ENCODE measurements at places on chromosomes 4 and X.

DNA sequence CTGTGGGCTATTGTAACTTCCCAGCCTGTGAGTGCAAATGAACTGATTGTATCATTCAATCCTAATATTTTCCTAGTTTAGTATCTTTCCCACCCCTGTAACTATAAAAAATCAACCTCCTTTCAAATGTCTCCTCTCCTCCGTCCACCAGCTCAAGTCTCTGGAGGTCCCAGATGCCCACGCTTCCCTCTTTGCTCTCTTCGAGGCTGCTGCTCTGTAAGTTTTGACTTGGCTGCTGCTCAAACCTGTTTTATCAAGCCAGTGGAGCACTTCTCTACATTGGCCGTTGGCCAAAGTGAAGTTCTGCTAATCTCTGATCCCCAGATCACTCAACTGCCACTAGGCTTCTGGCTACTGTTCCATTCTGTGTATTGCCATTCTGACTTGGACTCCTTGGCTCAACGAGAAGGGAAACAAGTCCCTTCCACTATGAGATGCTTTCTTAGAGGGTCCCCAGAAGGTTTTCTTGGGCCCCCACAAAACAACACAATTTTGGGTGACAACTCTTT, 60.7 kb upstream of the RAPGEF2 start:
- peak; percentile 25 for DNase-seq

DNA sequence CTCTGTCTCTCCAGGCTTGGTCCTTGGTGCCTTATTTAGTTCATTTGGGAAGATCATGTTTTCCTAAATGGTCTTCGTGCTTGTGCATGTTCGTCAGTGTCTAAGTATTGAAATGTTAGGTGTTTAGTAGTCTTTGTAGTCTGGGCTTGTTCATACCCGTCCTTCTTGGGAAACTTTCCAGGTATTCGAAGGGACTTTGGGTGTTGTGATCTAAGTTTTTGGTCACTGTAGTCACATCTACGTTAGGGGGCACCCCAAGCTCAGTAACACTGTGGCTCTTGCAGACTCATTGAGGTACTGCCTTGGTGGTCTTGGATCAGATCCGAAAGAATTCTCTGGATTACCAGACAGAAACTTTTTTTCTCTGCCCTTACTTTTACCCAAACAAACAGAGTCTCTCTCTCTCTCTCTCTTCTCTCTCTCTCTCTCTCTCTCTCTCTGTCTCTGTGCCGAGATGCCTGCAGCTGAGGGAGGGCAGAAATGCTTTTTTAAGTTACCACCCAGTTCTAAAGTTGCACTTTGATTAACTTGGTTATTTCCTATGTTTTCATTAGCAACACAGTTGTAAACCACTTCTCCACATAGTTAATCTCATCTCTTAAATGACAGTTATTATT, 67.6 kb upstream of the SLC7A3 start:
- DNase-seq = peak; percentile 31

GRCh38 chrX:16828124-16828908, 41.8 kb downstream of the RBBP7 start:
- no peak for DNase-seq

GRCh38 chrX:16665089-16665488, 15.1 kb downstream of the S100G start:
- DNase-seq = no peak

DNA sequence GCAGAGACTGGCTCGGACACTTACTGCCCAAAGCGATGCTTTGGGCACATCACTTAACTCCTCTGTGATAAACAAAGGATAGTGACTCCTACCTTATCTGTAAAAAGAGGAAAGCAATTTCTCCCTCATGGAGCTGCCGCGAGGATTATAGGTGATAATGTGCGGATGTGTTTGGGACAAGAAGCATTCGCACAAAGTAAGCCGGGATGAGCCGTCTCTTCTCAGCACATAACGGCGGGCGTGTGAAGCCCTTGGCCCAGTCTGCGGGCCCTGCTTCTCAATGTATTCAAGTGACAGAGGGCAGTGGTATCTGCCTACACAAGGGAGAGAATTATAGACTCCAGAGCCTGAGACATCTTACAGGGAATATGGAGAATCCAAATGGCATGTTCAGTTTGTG, 550.3 kb upstream of the CPEB2 start:
- DNase-seq = no peak

GRCh38 chr4:130722361-130722760, 1626.4 kb downstream of the C4orf33 start:
- no peak for DNase-seq

DNA sequence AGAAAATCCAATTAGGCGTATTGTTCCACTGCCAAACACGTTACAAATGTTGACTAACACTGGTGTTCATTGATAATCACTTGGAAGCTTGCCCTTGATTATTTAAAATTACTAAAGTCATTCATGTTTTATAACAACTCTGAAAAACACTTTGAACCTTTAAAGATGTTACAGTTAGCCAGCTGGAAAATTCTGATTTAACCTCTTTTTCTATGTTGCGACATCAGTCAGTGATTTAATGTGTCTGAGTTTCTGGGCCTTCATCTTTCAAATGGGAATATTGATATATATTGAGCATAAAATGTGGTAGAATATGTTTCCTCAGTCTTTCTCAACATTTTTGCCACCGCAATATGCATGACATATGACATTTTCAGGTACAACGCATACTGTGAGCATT, 274.1 kb upstream of the TENM3 start:
- no peak for DNase-seq

DNA sequence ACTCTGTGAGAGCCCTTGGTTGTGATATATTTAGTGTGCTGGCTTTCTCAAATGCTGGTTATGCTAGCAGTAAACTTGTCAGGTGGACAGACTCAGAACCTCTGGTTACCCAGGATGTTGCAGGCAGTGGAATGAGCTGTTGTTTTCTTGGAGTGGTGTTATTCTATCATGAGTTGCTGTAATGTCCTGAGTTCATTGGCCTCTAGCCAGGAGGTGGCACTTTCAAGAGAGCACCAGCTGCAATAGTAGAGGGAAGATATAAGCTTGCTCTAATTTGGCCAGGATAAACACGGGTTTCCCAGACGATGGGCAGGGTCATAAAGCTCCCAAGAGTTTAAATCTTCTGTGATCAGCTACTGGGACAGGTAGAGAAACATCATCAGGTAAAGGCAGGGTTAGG, 95.0 kb upstream of the UBQLN2 start:
- DNase-seq = no peak

- no peak for DNase-seq
Measured at GRCh38 chr4:8285976-8286718, 16.6 kb downstream of the HTRA3 start.

GRCh38 chrX:37553476-37553875, 18.0 kb upstream of the LANCL3 start:
- DNase-seq = no peak
